Activated T-cell treated with anti-CD3 and anti-CD28 coated beads for 1 hour (primary cell): ENCODE measurements at places on chromosomes 13 and 19.

- no peak for DNase-seq
These were observed 8.4 kb upstream of the ZNF587 start for GRCh38 chr19:57841122-57841763.

DNA sequence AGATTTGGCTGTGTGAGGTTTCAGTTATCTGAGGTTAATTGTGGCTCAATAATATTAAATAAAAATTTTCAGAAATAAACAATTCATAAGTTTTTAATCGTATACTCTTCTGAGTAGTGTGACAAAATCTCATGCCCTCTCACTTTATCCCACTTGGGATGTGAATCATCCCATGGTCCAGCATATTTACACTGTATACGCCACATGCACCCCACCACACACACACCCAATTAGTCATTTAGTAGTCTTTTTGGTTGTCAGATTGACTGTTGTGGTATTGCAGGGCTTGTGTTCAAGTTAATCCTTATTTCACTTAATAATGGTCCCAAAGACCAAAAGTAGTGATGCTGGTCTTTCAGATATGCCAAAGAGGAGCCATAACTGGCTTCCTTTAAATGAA lies 66.4 kb upstream of the PCDH9 start:
- DNase-seq = no peak

- no peak for DNase-seq
These were observed 4.2 kb upstream of the ZSCAN4 start for GRCh38 chr19:57664269-57665127.

- DNase-seq = peak; percentile 27
These were observed 943 bp downstream of the SLAIN1 start for GRCh38 chr13:77698201-77699058.

GRCh38 chr19:31342926-31343325 lies 6.3 kb downstream of the TSHZ3 start:
- DNase-seq = no peak

DNA sequence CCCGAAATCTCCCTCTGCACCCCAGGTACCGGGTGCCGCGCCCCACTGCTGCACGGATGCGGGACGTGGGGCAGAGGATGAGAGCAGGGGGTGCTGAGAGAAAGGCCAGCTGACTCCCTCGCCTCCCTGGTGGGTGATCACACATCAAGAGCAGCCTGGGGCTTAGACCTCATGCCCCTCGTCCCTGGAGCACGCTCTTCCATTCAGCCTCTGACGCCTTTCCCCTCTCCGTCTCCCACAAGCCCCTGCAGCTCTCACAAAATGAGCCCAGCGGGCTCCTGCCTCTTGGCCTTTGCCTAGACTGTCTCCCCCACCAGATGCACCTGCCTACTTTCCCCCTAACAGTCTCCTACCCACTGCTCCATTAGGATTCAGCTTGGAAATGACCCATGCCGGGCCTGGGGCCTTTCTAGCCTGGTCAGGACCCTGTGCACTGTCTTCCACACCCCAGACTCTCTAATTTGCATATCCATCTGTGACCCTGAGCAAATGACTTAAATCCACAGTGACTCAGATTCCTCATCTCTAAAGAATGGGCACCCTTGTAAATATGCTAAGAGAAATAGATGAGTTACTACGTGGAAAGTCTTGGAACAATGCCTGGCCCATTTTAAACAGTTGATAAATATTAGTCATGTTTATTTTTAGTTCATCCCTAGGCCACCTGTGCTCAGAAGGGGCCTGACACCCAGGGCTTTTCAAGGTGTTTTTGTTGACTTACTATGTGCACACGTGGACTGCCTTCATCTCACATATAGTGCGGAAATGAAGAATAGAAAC lies 582 bp upstream of the PTPRH start:
- DNase-seq = no peak

GRCh38 chr19:54521022-54521859 lies 18.6 kb downstream of the LAIR2 start:
- no peak for DNase-seq

DNA sequence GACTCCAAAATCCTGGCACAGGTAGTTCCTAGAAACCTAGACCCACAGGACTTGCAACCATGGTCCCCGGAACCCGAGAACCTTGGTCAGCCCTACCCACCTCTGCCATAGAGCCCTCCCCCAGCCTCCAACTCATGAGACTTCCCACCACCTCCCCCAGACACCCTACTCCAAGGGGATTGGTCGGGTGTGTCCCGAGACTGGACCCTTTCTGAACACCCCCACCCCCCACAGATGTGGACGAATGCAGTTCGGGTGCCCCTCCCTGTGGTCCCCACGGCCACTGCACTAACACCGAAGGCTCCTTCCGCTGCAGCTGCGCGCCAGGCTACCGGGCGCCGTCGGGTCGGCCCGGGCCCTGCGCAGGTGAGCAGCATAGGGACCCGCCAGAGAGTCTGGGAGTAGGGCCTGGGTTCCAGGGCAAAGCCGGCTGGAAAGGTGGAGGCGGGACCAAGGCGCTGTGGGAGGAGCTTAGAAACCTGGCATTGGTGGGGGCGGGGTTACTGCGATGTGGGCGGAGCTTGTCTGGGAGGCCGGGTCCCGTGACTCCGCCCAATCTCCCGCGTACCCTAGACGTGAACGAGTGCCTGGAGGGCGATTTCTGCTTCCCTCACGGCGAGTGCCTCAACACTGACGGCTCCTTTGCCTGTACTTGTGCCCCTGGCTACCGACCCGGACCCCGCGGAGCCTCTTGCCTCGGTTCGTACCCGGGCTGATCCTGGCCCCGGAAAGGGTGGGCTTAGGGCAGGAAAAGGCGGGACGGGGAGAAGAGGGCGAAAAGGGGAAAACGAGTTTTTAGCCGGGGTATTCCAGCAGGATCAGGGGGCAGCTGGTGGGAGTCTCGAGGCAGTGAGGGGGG lies 11.9 kb downstream of the LTBP4 start:
- peak; percentile 66 for DNase-seq
